ENCODE measurements at places on chromosomes 7 and 10.

- no peak for DNase-seq
These were observed 65.6 kb upstream of the KDM7A start for GRCh38 chr7:140242057-140243031.

- no peak for DNase-seq
These were observed 180.4 kb downstream of the TSPAN12 start for GRCh38 chr7:120677535-120677934.

GRCh38 chr7:21624320-21624719 is 81.5 kb downstream of the DNAH11 start:
- no peak for DNase-seq

DNA sequence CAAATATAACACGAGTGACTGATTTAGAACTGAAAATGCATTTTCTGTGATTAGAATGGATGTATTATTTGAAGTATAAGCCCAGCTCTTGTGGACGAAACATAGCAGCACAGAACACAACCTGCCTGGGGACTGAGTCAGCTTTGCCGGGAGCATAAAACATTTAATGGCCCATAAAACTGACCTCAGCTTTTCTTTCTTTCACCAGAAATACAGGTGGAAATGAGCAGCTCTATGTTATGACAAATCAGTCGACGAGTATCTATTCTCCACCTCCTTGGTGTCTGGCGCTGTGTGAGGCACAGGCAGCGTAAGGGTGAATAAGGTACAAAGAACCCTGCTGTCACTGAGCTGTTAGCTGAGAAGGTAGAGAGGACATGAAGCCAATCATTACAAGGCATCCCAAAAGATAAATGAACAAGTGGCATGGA is 471.6 kb upstream of the AKR1E2 start:
- DNase-seq = no peak

DNA sequence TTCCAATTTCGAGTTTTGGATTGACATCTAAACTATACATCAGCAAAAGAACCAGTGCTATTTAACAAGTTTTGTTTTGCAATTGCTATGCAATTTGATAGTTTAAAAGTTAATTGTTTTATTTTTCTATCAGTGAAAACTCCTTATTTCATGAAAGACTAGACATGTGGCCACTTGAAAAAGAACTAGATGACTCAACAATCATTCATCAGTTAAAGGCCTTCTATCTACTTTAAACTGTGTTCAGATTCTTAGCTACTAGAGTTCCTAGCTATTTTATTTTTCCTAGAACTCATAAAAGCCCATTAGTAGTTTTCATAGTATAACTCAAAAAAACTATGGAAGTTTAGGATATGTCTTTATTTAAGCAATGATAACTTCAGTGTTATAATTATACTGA is 104.6 kb upstream of the LSM8 start:
- no peak for DNase-seq

GRCh38 chr7:54091322-54091721 is 450.9 kb upstream of the VSTM2A start:
- no peak for DNase-seq

DNA sequence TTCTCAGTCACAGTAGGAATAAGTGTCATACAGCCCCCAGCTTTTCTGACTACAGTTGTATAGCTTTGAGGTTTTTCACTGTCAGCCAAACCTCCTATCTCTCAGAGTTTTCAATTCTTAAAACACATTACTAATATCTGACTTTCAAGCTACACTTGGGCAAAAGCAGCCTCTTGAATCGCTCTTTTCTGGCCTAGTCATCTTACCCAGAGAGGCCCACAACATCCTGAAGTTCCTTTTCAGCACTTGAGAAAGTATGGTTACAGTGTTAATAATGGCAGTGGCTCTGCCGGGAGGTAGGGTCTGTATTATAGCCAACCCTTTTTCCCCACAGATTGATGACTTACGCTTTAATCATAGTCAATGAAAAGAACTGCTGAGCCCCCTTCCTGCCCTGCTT is 181.0 kb downstream of the LRRC4 start:
- DNase-seq = no peak

GRCh38 chr7:71372991-71373390 is 241.0 kb downstream of the GALNT17 start:
- no peak for DNase-seq

GRCh38 chr10:108633046-108633445 is 1290.3 kb downstream of the XPNPEP1 start:
- DNase-seq = no peak

DNA sequence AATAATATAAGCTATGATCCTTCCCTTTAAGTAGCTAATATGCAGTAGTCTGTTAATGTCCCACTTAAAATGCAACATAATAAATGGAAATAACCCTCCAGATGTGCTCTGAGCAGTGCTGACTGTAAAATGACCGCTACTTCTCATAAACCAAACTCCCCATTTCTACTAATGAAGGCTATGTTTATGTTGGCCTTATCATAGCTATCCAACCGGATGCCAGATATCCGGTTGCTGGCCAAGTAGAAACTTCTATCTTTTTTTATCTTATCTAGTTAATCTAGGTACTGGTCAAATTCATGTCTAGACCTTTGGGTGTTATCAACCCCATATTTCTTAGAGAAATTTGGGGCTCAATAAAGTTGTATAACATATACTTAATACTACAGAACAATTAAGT is 56.6 kb downstream of the CHRM2 start:
- DNase-seq = no peak

GRCh38 chr10:5556576-5556975 is 31.8 kb downstream of the CALML3 start:
- DNase-seq = no peak

DNA sequence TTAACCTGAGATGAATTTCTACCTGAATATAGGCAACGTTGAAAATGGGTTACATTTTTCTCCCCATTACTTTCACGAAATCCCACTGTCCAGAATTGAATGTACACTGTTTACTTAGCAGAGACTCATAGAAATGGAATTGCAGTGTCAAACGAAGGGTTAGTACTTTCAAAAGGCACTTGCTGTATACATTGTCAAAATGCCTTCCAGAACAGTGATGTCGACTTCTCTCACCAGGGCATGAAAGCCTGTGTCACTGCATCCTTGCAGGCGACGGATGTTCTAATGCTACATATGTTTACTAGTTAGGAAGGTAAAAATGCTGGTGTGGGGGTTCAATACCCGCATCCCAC is 41.2 kb downstream of the TACC2 start:
- DNase-seq = no peak

- no peak for DNase-seq
These were observed 17.6 kb upstream of the ELOVL3 start for GRCh38 chr10:102208311-102209035.

GRCh38 chr7:103981003-103981423 is 8.4 kb downstream of the RELN start:
- DNase-seq = no peak

DNA sequence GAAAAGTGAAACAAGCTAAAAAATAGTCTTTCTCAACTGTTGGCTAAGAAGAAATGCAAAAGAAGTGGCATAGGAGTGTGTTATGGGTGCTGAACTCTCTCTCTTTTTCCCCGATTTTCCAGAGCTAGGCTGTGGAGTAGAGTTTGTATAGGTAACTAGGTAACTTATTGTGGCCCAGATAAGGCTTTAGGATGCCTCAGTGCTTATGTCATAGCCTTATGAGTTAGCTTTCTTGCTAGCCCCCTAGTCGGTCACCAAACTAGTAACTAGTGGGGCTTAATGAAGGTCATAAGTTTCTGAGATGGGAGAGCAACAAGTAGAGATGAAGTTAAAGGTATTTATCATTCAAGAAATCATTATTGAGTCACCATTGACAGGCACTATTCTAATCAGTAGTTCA is 32.4 kb downstream of the BPGM start:
- DNase-seq = no peak

- no peak for DNase-seq
These were observed 324.2 kb upstream of the ZMIZ1 start for GRCh38 chr10:78744491-78745090.

GRCh38 chr10:45154502-45154901 is 153.8 kb downstream of the ZNF22 start:
- no peak for DNase-seq

GRCh38 chr7:51019191-51019844 is 236.6 kb upstream of the GRB10 start:
- no peak for DNase-seq

DNA sequence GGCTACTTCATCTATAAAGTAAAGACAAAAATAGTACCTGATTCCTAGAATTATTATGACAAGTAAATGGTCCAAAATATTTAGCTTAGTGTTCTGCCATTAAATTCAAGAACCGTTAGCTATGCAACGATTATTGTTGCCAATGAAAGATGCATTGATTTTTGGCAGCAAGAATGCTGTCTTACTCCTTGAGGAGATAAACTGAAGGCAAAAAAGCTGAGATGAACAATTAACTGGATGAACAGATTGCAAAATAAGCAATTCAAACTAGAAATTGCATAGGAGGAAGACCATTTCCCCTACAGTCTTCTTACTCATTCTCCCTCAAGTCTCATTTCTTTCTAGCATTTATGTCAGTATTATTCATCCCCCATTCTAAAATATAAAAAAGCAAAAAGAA is 484.5 kb downstream of the PLXDC2 start:
- DNase-seq = no peak

DNA sequence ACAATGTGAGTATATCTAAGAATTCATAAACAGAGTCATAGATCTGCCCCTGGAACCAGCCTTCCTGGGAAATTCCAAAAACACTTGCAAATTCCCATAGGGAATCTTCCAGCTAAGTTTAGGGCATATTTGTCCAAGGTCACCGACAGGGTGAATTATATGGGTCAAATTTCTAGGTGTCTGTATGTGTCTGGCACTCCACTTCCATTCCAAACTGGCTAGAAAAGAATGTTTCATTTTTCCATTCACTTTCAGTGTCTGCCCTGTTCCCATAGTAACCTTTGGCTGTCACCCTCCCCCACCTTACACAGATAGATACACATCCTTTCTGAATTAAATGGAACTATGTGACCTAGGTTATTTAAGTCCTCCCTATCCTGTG is 230.9 kb downstream of the CREB5 start:
- DNase-seq = no peak

DNA sequence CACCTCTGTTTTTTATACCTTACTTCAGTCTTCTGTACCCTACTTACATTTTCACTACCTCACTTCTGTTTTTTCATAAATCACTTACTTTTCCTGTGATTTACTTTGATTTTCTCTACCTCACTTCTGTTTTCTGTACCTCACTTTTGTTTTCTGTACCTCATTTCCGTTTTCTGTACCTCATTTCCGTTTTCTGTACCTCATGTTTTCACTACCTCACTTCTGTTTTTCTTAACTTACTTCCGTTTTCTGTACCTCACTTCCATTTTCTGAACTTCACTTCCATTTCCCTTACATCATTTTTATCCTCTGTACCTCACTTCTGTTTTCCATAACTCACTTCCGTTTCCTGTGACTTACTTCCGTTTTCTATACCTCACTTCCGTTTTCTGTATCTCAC is 492.0 kb upstream of the AKR1E2 start:
- no peak for DNase-seq

DNA sequence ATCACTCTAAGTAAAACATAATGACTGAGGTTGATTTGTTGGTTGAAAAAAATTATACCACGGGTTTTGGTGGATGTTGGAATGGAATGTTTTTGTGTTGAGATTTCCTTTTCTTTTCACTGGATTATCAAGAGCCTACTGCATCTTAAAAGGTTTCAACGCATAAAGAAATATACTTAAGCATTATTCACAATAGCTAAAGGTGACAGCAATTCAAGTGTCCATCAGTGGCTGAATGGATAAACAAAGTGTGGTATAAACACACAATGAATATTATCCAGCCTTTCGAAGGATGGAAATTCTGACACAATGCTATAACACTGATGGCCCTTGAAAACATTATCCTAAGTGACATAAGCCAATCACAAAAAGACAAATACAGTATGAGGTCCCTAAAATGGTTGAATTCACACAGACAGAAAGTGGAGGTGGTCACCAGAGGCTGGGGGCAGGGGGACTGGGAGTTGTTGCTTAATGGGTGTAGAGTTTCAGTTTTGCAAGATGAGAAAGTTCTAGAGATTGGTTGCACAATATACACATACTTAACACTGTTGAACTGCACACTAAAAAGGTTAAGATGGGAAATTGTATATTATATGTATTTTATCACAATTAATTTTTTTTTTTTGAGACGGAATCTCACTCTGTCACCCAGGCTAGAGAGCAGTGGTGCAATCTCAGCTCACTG is 122.3 kb downstream of the NRP1 start:
- no peak for DNase-seq

DNA sequence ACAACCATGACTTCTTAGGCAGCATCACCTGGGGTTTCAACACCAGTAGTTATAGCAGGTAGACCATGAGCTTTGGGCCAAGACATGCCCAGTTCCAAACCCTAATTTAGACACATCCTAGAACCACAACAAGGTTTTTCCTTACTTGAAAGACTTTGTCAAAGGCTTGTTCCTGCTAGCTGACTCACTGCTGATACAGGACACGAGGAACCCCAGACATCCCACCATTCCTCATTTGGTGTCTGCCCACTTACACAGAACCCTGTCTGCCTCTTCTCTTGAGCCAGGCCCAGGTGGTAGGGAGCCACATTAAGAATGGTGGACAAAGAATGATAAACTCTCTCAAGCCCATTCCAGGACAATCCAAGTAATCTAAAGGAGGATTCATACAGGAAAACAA is 109.0 kb downstream of the CCDC71L start:
- DNase-seq = no peak

GRCh38 chr7:24402655-24403054 is 118.7 kb downstream of the NPY start:
- no peak for DNase-seq

DNA sequence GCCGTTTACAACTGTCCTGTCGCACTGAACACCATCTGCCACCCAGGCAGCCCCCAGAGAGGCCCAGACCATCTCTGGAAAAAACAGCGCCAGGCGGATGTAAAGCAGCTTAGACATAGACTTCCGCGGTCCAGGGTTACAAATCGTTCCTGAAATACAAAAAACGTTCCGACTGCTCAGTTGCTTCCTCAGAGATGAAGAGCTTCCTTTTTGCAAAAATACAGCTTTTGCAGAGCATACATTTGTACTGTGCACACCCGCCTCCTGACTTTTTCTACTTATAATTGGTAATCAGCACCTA is 11.4 kb downstream of the DAGLB start:
- no peak for DNase-seq

DNA sequence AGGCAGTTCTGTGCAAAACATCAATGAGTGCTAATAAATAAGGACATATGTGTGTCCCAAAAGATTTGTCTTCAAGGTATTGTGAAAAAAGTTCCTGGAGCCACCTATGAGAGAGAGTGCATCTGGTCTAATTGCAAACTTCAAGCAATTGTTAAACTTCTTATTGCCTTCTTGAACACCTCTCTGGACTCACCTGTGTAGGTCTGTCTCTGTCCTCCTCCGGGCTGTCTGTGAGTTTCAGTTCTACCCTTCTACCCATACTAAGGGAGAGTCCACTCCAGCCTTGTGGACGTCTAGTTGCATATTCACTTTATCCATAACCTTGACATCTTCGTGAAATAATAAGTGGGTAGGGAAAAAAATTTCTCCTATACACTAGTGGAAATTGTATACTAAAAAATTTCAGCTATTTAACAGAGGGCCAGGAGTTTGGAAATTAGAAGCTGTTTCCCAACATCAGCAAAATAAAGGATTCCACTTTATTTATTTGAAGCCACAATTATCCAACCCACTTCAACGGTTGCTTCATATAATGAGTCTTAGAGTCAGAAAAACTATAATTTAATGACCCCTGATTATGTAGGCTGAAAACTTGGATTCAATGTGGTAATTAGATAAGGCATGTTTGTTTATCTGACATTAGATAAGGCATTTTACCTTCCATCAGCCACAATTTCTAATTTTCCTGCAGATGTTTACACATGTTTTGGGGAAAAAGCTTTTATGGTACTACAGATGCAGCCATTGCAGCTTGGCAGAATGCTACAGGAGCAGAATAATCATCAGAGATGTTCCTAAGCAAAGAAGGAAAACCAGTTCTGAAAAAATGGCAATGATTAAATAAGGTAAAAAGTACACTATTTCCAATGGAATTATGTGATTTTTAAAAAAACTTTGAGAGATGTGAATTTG is 150.8 kb upstream of the FAM3C start:
- DNase-seq = no peak

All from stimulated activated CD8-positive, alpha-beta memory T cell treated with anti-CD3 and anti-CD28 coated beads, Interleukin-4, amount 100 ng/mL, for 4 hours (primary cell).